ENCODE measurements at places on chromosomes 5 and 9.

- DNase-seq = no peak
These were observed 4.8 kb downstream of the GAS1 start for GRCh38 chr9:86942281-86943200.

- no peak for DNase-seq
These were observed 11.4 kb upstream of the TEX48 start for GRCh38 chr9:114693248-114693855.

DNA sequence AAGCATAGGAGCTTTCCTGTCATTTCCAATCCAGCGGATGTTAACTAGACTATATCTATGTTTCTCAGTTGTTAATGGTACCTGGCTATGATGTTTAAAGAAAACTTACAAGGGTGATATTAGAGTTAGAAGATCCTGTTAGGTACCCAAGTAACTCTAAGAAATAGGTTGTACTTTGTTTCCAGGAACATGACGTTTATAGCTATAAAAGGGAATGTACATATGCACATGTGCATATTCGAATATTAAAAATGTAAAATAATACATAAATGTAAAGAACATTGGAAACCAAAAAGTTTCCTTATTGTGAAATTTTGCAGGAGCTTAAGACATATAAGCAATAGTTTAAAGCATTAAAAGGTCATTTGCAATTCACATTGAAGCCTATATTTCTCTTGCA is 247.7 kb upstream of the EDIL3 start:
- DNase-seq = no peak

- no peak for DNase-seq
These were observed 15.4 kb upstream of the VDAC1 start for GRCh38 chr5:134020188-134020587.

- DNase-seq = no peak
These were observed 249.1 kb downstream of the DIRAS2 start for GRCh38 chr9:90393365-90394152.

GRCh38 chr5:90612919-90613318 is 54.3 kb downstream of the ADGRV1 start:
- DNase-seq = no peak

DNA sequence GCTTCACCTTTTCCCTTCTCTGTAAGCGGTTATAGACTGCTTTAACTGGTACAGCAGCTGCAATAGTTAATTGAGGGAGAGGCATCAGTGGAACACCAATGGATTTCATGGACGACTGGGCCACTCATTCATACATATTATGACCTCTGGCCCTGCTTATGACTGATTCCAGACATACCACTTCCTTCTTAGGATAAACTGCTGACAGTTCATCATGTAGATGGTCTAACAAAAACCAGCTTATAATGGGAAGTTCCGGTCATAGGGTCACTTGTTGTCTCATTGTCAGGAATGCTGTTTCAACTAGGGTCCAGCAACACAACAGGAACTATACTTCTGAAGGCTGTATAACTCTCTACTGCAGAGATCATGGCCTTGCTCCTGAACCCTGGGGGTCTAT is 265.2 kb upstream of the RASA1 start:
- no peak for DNase-seq

DNA sequence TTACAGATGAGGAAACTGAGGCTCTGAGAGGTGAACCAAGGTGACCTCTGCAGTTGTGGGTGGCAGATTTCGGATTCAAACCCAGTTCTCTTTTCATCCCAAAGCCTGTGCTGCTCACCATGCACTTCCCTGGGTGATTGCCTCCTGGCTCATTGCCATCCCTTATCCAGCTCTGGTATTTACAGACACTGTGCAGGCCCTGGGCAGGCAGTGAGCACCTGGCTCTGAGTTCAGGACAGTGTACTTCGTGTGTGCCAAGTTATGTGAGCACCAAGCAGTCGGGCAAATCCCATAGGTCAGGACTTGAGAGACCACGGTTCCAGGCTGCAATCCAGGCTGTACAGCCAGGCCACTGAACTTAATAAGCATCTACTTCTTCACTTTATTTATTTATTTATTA is 1.4 kb downstream of the LRSAM1 start:
- DNase-seq = no peak

DNA sequence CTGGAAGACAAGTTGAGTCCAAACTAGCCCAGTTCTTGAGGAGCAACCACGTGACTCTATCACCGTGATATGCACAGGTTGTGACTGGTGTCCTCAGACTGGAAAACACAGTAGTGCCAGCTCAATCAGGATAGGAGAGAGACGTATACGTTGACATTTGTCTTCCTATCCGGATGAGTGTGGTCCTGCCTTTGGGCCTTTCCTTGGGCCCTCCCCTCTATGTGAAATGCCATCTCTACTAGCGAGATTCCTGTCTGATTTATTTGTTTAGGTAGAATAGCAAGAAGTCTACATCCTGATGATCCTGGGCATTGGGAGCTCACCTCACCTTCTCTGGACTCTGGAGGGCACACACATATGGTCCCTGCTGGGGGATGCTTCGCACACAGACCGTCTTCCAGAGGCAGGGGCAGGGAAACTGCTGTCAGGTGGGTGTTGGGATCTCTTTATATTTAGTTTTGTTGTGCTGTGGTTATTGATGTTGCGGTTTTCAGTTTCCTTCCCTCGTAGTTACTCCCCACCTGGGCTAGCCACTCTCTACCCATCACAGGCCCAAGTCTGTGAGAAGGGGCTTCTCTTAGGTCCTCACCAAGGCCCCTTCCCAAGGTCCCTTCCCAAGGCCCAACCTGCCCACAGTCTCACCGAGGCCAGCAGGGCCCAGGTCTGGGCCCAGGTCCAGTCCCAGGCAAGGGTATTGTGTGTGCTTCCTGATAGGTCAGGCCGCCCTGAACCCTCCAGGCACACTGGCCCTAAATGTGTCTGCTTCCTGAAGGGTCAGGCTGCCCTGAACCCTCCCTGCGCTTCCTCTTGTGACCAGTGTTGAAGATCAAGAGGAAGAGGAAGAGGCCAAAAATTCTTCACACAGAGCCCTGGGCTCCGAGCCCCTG is 19.0 kb upstream of the SPINK4 start:
- no peak for DNase-seq

DNA sequence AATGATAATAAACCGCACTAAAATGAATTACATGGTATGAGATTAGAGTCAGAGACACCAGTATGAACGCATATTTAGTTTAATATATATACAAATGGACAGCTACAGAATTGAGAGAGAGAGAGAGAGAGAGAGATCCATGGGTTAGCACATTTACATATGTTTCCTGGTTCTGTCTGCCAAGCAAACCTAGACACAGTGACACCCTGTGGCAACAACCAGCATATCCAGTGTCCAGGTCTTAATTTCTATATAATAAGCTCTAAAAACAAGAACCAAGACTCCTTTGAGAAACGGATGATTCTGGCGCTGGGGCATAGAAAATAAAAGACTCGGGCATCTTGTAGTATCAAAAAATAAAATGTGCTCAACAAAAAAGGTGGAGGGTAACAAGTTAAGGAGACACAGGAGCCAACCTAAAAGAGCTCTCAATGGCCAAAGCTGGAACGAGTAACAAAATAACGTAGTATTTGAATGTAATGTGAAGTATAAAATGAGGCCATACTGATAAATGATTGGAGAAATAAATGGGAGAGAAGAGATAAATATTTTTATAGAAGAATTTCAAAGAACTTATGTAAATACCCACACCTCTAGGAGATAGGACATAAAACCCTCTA is 84.5 kb downstream of the RFX3 start:
- DNase-seq = peak; percentile 19

DNA sequence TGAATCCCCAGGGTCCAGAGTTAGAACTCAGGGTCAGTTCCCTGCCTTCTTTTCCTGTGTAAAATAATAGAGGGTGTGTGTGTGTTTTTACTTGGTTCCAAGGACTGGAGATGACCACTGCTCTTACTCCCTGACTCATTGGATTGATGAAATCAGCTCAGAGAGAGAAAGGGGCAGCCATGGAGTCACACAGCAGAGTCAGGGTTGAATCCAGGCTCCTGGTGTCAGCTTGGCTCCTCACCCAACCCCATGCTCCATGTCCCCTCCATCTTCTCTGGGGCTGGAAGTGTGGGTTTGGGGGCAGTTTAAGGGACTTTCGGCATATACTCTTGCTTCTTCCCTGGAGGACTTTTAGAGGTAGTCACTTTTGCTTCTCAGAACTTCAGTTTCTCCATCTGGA is 21.6 kb downstream of the DAB2IP start:
- DNase-seq = no peak

DNA sequence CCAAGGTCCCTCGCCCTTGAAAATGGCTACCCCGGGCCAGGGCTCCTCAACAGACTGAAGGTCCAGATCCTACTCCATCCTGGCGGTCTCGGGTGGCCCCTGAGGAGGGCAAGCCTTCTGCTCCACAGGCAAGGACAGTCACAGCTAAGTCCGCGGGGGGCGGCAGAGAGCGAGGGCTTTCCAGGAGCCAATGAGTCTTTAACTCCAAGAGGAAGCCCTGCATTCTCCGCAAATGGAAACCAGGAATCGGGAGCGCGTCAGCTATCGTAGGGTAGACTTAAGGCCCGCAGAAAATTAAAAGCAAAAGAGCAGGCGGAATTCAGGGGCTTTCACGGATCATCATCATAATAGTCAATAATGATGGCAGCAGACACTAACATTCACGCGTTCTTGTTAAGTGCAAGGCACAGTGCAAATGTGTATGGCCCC is 87.8 kb upstream of the TNFAIP8 start:
- peak; percentile 59 for DNase-seq

- DNase-seq = no peak
These were observed 10.5 kb downstream of the ARSK start for GRCh38 chr5:95565280-95565920.

DNA sequence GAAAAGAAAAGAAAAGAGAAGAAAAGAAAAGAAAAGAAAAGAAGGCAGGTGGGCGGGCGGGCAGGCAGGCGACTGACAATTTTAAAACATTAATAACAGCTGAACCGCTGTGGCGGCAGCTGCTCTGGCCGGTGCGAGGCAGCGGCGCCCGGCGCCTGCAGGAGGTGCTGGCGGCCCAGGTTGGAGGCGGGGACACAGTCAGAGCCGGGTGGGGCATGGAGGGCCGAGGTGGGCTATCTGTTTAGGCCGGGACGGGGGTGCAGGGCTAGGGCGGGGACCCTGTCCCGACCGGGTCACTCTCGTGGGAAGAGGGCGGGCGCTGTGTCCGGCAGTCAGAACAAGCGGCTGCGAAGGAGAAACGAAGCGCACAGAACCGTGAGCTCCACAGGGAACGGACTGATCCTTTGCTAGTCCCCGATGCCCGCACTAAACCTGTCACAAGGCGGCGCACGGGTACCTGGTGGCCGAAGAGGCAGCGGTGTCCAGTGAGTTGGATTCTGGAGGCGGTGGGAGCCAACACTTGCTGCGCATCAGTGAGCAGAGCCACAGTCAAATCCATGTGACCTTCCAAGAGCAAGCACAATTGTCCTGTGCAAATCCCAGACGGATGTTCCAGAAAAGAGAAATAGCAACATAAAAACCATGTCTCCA is 13.6 kb upstream of the ALDOB start:
- DNase-seq = peak; percentile 38

DNA sequence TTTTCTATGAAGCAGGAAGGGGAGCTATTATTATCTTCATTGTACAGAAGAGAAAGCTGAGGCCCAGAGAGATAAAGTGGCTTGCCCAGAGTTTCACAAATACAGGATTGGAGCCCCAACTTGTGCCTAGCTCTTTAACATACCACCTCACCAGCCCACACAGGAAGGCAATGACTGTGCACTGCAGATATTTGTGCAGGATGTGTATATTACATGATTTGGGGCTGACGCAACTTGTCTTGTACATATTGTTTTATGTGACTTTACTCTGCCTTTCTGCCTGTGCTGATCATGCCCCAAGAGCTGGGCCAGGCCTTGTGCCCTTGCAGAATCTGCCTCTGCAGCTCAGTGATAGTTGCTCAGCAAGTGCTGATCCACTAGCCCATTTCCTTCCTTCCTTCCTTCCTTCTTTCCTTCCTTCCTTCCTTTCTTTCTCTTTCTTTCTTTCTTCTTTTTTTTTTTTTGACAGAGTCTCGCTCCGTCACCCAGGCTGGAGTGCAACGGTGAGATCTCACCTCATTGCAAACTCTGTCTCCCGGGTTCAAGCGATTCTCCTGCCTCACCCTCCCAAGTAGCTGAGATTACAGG is 106.6 kb upstream of the TBCA start:
- peak; percentile 22 for DNase-seq

DNA sequence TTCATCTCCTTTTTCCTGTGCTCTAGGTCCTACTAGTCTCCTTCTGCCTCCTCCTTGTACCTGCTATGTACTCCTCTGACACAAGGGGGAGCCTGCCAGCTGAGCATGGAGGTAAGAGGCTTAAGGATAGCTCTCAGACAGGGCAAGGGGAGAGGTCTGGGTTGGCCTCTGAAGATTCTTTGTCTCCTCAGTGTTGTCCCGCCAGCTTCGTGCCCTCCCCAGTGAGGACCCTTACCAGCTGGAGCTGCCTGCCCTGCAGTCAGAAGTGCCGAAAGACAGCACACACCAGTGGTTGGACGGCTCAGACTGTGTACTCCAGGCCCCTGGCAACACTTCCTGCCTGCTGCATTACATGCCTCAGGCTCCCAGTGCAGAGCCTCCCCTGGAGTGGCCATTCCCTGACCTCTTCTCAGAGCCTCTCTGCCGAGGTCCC is 3.8 kb downstream of the CREB3 start:
- no peak for DNase-seq

DNA sequence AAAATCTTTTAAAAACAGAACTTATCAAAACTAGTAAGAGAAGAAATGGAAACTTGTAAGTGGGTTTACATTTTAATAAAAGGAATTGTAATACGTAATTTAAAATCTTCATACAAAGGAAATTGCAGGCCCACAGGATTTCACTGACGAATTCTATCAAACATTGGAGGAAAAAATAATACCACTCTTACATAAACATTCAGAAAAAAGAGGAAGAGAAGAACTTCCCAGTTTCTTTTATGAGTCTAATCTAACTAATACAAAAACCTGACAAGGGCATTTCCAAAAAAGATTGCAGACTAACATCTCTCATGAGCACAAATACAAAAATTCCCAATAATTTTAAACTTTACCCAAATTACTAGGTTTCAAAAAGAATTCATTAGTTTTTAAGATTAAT is 149.0 kb downstream of the RANBP17 start:
- no peak for DNase-seq

DNA sequence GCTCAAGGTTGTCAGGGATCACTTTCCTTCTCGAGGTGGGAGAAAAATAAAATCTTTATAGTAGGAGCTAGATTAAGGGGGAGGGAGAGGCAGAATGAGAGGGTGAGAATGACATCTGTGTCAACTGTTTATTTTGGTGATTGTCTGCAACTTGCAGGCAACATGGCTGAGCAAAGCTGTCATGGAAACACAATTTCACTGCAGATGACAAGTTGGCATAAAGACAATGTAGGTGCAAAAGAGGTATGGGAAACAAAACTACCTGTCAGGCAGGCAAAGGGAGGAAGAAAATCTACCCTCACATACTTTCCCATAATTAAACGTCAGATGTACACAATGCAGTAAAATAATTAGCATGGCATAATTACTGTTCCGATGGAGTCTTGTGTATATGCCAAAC is 167.4 kb downstream of the SLIT3 start:
- no peak for DNase-seq

All from stimulated activated CD8-positive, alpha-beta memory T cell treated with anti-CD3 and anti-CD28 coated beads, Interleukin-15, amount 100 ng/mL, for 48 hours (primary cell).